ENCODE measurements at places on chromosomes 6 and 20.

DNA sequence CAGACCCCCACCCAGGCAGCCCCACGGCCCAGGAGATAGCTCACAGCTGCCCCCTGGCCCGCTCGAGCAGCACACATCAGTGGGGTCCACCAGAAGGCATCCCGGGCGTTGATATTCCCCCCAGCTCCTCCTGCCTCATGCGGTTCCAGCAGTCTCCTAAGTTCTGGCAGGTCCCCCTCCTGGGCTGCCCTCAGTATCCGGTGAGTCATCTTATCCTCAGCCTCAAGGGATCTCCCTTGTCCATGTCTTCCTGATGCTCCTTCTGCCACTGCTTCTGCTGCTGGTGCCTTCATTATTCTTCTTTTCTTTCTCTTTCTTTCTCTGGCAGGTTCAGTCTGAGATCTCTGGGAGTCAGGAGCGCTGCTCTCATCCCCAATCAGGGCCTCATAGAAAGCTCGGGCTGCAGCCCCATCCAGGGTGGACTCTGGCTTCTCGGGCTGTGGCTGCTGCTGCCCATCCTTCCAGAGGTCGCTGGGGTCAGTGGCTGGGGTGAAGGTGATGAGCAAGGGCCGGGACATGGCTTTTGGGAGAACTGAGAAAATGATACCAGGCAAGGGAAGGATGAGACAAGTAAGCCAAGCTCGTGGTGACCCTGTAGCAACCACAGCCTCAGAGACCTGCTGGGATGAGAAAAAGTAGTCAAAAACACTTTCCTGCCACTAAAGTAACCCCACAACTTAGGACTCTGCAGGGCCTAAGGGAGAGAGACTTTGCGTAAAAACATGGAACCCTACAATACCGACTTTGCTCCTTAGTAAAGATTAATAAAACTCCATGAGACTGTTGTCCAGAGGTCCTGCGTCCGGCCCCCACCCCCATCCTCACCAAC lies 622 bp downstream of the GPANK1 start:
- no peak for DNase-seq

DNA sequence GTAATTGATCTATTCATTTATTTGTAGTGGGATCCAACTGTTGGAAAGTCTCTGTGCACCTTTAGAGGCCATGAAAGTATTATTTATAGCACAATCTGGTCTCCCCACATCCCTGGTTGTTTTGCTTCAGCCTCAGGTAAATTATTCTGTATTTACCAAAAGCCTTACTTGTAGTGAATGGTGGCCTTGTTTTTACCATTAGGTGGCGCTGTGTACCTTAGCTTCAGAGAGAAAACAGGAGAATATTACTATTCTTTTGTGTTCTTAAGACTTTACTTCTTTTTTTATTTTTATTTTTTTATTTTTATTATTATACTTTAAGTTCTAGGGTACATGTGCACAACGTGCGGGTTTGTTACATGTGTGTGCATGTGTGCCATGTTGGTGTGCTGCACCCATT lies 23.7 kb downstream of the PEX7 start:
- no peak for DNase-seq

DNA sequence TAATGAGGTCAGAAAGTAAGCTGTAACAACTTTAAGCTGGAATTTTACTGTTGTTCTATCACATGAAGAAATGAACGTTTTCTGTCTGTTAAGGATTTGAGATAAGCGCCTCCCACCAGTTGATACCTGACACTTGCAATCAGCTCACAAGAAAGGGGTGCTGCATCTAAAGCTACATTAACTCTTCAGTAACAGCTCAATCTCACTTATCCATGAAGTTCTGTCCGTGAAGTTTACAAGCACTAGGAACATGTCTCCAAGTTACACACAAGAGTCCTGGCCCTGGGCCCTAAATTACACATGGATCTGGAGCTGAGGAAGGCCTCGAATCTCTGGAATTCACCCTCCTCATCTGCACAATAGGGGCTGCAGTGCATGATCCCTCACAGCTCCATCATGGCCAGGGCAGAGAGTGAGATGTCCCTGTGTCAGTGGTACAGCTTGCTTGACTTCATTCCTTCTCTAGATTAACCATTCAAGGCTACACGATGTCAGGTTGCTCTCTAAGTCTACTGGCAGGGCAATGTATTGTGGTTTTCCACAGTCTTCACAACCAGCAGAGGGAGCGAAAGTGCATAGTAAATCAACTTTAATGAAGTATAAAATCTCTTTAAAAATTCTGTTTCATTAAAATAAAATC lies 182.4 kb upstream of the MCHR2 start:
- no peak for DNase-seq

- DNase-seq = no peak
These were observed 204.7 kb upstream of the SULF2 start for GRCh38 chr20:47989957-47990356.

DNA sequence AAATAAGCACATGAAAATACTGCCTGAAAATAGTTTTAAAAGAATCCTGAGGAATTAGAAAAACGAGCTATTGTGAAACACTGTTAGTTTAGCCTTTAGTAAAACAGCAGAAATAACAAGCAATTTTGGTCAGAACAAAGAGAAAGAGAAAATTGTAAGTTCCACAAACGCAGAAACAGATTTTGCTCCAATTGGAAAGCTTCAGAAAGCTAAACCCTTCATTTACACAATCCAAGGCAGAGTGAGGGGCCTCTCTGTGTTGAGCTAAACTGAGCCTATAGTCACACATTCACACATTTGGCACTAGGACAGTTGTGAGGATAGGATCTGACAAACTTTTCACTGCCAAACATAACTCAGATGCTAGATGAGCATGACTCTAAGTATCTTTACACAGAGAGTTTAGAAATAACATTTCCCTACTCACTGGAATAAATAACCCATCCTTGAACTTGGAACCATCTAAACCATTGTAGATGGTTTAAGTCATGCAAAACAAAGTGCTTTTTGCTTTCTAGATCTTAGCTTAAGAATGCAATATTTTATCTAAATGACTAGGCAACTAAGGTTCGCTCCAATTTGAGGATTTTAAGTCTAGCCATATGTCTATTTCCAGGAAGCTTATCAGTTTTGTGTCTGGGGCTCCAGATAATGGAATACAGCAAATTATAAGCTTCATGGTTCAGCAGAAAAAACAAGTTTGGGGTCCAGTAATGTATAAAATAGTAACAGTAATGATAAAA lies 122.6 kb downstream of the SGK1 start:
- no peak for DNase-seq

- no peak for DNase-seq
These were observed at the start of gene DSP for GRCh38 chr6:7541175-7542064. TSS of gene DSP (plus strand) at chr6:7541671. CDS start at chr6:7541916, 245 bp downstream.

- no peak for DNase-seq
These were observed 6.2 kb downstream of the GDF5 start for GRCh38 chr20:35431621-35432429.

- DNase-seq = no peak
These were observed 6.3 kb upstream of the TRIM27 start for GRCh38 chr6:28929887-28930620.

- no peak for DNase-seq
These were observed 46.1 kb upstream of the TMX4 start for GRCh38 chr20:8065691-8066090.

DNA sequence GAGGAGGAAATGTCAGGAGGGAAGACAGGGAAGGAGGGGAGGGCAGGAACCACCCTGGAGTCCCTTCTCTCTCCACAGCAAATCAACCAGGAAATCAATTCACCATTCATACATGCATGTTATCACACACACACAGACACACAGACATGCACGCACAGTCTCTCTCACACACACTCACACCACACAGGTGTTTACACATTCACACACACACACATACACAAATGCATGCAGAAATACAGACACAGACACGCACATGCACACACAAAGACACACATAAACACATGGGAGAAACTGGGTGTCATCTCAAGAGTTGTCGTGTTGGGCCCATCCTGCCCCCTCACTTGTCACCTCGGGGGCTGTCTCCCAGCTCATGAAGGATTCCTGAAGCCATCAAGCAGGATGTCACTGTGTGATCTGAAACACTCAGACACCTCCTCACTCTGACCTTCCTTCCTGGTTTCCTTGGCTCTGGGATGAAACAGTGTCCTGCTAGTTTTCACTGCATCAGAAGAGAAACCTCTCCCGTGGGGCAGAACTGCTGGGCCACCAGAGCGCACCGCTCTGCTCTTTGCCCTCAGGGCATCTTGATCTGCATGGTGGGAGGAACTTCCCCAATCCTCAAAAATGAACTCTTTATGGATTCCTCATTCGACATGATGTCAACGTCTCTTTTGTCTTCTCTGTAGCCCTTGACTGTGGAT lies 9.2 kb downstream of the RAET1G start:
- DNase-seq = no peak

GRCh38 chr20:46985671-46986070 lies 91.0 kb downstream of the EYA2 start:
- no peak for DNase-seq

DNA sequence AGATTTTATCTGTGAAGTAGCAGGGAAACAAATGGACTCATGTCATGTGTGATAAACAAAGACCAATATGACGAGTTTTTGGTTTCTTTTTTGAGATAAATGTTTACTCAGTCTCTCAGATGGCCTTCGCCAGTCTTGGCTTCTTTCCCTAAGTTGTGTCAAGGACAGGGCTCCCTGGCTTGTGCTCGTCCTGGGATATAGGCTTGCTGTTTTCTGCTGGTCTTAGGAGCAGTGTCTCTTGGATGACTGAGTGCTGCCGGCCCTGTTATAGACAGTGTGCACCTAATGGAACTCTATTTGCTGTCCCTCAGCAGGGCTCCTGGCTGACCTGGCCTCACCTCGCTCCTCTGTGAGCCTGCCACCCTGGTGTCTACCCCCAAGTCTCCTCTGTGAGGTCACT lies 324.1 kb upstream of the SYNCRIP start:
- DNase-seq = no peak

DNA sequence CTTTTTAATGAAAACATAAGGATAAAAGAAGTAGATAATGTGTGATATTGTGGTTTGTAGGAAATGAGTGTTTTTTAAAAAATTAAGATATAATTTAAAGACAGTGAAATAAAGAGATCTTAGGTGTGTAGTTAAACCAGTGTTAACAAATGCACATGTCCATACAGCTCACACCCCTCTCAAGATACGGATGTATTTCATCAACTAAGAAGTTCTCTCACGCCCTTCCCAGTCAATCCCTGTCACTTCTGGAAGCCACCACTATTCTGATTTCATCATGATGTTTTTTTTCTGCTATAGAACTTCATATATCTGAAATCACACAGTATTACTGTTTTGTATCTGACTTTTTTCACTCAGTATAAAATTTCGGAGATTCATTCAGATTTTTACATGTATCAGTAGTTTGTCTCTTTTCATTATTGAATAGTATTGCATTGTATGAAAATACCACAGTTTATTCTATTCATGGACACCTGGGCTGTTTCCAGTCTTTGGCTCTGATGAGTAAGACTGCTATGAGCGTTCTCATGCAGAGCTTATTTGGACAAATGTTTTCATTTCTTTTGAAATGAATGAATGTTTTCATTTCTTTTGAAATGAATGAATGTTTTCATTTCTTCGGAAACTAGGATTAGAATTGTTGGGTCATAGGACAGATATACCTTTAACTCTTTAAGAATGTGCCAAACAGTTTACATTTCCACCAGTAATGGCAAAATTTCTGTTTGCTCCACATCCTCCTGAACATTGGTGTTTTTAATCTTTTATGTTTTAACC lies 49.7 kb upstream of the ELOVL5 start:
- DNase-seq = no peak

DNA sequence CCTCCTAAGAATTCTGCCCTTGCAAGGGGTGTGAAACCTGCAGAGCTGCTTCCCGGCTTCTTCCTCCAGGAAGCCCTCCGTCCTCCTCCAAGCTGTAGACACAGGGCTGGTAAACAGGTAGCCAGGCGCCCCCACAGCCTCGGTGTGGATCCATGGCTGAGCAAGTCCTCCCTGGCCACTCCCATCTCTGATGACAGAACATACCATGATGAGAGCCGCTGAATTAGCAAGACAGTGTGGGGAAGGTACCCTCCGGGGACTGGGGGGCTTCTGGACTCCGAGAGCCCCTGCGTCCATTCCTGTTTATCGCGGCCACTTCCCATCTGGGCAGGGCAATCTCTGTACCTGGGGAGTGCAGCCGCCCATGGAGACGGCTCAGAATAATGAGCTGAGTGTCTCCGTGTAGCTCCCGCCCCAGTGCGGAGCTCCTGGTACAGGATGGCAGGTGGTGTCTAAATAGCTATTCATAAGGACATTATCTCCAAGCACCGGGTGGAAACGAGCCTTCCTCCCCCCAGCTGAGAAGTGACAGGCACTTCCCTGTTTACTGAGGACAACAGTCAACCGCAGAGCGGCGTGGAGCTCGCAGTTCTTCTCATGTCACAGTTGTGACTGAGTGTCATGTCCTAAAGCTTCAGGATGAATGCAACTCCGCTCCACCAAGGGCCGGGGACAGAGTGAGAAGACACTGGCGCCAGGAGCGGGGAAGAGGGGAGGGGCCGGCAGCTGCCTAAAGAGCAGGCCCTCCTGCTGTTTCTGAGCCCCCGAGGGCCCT lies 22.7 kb upstream of the NTSR1 start:
- no peak for DNase-seq

DNA sequence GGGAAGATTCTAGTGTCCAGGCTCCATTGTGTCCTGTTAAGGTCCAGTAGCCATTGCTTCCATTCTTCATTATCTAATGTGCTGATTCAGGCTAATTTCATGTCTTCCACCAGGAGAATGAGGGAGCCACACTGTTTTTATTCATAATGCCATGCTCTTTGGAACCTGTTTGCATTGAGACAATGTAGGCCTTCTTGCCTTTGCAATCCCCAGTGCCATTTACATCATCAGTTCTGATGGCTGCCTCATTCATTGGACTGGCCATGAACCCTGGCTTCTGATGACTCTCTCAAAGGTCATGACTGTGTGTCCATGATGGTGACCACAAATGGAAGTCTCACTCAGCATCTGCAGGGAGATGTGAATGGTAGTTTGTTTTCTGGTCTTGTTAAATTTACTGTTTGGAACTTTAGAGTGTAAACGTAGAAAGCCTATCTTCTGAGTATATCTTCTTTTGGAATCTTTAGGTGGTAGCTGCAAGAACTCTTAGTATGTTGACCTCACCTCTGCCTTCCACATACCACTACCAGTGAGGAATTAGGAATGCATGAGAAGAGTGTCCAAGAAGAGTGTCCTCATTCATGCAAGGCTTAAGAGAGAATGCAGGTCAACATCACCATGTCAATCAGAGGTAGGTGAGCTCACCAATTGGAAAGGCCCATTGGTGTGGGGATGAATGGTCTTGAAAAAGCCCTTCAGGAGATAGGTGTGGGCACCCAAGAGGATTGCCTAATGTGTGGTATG lies 42.9 kb upstream of the ZFP64 start:
- no peak for DNase-seq

- DNase-seq = no peak
These were observed 763 bp downstream of the KLC4 start for GRCh38 chr6:43060034-43060754.

- DNase-seq = no peak
These were observed 20.3 kb upstream of the LRRN4 start for GRCh38 chr20:6074145-6074561.

GRCh38 chr20:12276011-12276673 lies 358.4 kb downstream of the BTBD3 start:
- no peak for DNase-seq

GRCh38 chr20:50678169-50678898 lies 13.0 kb downstream of the RIPOR3 start:
- no peak for DNase-seq

GRCh38 chr20:40317156-40317790 lies 371.8 kb downstream of the MAFB start:
- DNase-seq = no peak

GRCh38 chr6:24504649-24505586 lies 10.1 kb downstream of the ALDH5A1 start:
- no peak for DNase-seq

All from stimulated activated CD4-positive, alpha-beta T cell treated with anti-CD3 and anti-CD28 coated beads, Interleukin-1b, Interleukin-23, amount 100 ng/mL, for 1 hour (primary cell).